Ureter (tissue), 1 donor: ENCODE measurements at places on chromosomes 4 and X. TPM values are rescaled to one million over a fixed set of nuclear protein-coding genes. Genes with fewer than 3 reads are reported as not detected.

The C4orf50 gene
- total RNA-seq = 0.05 TPM

The GRPR gene
- not detected for total RNA-seq

The CT45A1 gene
- not detected for total RNA-seq

The TLR2 gene
- 13.9 TPM for total RNA-seq

The ATOH1 gene
- total RNA-seq = not detected

The GPRIN3 gene
- total RNA-seq = 3.5 TPM

The ARHGEF9 gene
- 35.9 TPM for total RNA-seq

The SLAIN2 gene
- total RNA-seq = 92.0 TPM

The FGF13 gene
- total RNA-seq = 19.8 TPM

The HTN3 gene
- not detected for total RNA-seq

The SPACA5 gene
- total RNA-seq = not detected

The PDLIM3 gene
- 127 TPM for total RNA-seq

The ADGRA3 gene
- 24.8 TPM for total RNA-seq

The HMX1 gene
- total RNA-seq = not detected

The DDX53 gene
- total RNA-seq = not detected

The SSX4 gene
- total RNA-seq = not detected

The GYPA gene
- total RNA-seq = not detected

The ARHGAP24 gene
- total RNA-seq = 11.2 TPM

The NOX1 gene
- total RNA-seq = 0.78 TPM

The GAGE12J gene
- not detected for total RNA-seq

The RAB40AL gene
- 2.3 TPM for total RNA-seq

The NDNF gene
- total RNA-seq = 26.3 TPM

The F11 gene
- total RNA-seq = not detected

The TEX11 gene
- total RNA-seq = not detected

The USP17L22 gene
- total RNA-seq = not detected

The REELD1 gene
- total RNA-seq = 1.2 TPM

The C1QTNF7 gene
- 4.3 TPM for total RNA-seq

The FMR1 gene
- total RNA-seq = 59.8 TPM

The TKTL1 gene
- total RNA-seq = not detected

The CT45A2 gene
- not detected for total RNA-seq

The FBXL5 gene
- 110 TPM for total RNA-seq

The POU3F4 gene
- total RNA-seq = not detected

The HERC6 gene
- 10.1 TPM for total RNA-seq

The MID1 gene
- 31.8 TPM for total RNA-seq

The GCNA gene
- total RNA-seq = 1.6 TPM

The TMSB15C gene
- 1.4 TPM for total RNA-seq

The GLRA2 gene
- total RNA-seq = not detected
